NCI-H187 treated with DMSO at 0.1 percent for 48 hours (cell line): ENCODE measurements at places on chromosomes 11 and 22.

DNA sequence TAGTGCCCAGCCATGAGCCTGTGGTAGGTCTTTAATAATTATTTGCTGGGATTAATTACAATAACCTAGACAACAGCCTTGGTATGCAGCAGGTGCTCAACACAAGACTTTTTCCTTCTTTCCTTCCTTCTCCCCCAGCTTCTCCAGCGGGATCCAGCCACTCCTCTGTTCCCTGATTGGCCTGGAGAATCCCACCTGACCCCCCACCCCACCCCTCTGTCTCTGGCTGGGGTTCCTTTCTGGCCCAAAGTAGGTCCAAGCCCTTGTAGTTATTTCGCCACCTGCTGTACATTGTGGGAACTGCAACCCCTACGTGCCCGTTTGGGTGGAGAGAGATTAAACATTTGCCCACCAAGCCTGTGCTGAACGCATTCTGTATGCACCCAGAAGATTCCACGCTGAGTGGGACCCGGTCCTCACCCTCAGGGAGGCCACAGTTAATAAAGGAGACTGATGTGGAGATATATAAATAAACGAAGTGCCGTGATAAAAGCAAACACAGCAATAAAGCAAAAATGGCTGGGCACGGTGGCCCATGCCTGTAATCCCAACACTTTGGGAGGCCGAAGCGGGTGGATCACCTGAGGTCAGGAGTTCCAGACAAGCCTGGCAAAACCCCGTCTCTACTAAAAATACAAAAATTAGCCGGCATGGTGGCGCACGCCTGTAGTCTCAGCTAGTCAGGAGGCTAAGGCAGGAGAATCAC lies 32.1 kb upstream of the DGKZ start:
- no peak for DNase-seq

DNA sequence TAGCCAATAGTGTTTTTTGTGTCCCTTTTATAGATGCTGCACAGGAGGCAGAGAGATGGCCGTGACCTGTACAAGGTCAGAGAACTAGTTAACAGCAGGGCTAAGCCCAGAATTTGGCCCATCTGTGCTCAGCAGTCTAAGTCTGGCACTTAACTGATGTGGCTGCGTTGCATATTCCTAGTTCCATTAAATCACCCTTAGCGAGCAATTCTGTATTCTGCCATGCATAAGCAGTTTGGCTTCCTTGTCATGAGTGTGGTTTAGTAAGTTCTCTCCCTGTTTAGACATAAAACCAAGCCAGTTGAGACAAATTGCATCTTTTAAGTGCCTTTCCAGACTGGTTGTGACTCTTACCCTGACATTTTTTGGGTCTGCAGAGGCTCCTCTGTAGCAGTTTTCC lies 230.6 kb upstream of the TENM4 start:
- DNase-seq, result no peak

GRCh38 chr22:27424319-27424718 lies 377.2 kb downstream of the MN1 start:
- DNase-seq, result no peak

GRCh38 chr11:74288161-74288560 lies 23.3 kb downstream of the P4HA3 start:
- no peak for DNase-seq

DNA sequence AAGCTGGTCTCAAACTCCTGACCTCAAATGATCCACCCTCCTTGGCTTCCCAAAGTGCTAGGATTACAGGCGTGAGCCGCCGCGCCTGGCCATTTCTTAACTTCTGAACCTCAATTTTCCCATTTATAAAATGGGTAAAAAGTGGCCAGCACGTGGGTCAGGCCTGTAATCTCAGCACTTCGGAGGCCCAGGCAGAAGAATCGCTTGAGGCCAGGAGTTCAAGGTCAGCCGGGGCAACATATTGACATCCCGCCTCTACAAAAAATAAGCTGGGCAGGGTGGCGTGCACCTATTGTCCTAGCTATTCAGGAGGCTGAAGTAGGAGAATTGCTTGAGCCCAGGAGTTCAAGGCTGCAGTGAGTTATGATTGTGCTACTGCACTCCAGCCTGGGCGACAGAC lies 6.5 kb upstream of the DDX6 start:
- DNase-seq, result no peak

- DNase-seq, result no peak
Measured at GRCh38 chr22:37443977-37444376, 16.7 kb upstream of the ELFN2 start.

DNA sequence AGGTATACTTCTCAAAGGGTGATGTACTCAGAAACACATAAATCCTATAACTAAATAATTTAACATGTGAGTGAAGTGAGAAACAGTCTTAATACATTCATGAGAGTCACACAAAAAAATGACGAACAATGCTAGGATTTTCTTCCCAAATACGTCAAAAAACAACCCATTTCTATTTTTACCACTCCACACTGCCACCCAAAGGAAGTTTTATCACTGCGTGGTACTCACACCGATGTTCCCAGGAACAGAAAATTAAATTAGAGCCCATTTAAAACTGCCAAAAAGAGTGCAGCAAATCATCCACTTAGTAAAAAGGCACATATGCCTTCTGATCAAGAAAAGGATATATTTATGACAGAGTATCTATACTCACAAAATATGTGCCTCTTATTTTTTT lies 710.9 kb upstream of the FAT3 start:
- DNase-seq, result no peak

DNA sequence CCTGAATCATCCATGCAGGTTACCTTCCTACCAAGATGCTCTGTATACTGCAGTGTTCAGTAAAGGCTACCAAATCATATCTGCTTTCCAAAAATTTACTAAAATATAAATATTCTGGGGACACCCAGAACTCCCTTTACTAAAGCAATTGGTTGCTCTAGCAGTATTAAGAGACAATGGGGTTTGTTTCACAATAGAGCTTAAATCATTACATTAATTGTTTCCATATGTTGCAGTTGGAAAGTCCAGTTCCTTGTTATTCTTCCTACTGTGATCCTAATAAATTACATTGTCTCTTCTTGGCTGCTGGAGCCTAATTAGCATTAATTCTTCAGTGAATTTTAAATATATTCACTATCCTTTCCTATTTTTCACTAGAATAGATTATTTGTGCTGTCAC lies 316.0 kb upstream of the MTNR1B start:
- DNase-seq, result no peak

DNA sequence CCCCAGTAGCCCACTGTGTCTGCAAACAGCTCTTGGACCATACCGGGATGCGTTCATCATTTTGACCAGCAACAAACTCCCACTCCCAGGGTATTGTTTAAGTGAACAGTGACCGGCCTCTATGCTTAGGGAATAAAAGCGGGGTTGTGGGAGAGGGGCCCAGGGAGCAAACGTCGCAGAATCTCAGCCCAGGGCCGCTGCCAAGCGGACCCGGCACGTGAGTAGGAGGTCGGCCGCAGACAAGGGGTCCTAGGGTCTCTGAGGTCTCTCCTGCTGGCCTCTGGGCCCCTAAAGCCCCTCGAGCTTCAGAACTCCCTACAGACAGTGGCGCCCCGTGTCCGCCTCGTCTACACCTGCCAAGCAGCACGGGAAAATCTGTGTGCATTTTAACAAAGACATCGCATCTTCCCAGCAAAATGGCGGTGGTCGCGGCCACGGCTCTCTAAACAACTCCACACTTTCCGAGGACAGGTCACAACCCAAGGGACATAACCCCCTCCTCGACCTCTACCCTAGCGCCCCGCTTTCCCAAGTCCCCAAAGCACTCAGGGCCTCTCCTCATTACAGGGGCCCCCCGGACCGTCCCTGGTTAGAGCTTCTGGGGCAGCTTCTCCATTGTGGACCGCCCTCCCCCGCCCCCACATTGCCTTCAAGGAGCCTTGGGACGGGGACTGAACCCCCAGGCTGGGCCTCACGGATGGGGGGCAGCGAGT lies 3.9 kb upstream of the GCAT start:
- DNase-seq, result no peak

DNA sequence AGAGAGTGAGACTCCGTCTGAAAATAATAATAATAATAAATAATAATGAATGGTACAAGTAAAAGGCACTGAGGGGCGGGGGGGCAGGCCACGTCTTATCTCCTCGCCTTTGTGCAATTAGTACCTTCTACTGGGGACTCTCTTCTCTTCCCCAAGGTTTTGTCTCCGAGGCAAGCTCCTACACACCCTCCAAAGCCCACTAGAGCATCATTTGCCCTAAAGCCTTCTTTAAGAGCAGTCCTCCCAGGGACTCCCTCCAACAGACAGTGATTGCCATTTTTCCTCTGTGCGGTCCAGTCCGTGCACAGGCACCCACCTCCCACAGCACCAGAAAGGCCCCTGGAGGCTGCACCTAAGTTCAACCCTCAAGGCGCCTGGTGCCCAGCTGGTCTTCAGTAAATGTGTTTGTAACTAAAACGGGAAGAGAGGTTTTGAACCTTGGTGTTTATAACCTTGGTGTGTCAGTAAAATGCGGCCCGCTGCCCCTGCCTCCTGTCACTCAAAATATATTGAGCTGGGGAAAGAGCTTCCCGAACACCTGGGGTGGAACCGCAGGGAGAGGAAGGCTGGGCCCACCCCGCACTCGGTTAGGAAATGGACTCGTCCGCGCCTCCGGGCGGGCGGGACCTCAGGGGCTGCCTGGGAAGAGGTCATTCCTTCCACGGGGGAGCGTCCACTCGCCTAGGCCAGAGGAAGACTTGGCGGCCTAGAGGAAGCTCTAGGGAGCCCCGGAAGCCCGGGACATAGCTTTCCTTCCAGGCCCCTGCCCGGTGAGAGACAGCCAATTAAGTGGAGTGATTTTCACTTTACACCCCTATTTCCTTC lies 4.7 kb upstream of the KDELR3 start:
- DNase-seq, result no peak

DNA sequence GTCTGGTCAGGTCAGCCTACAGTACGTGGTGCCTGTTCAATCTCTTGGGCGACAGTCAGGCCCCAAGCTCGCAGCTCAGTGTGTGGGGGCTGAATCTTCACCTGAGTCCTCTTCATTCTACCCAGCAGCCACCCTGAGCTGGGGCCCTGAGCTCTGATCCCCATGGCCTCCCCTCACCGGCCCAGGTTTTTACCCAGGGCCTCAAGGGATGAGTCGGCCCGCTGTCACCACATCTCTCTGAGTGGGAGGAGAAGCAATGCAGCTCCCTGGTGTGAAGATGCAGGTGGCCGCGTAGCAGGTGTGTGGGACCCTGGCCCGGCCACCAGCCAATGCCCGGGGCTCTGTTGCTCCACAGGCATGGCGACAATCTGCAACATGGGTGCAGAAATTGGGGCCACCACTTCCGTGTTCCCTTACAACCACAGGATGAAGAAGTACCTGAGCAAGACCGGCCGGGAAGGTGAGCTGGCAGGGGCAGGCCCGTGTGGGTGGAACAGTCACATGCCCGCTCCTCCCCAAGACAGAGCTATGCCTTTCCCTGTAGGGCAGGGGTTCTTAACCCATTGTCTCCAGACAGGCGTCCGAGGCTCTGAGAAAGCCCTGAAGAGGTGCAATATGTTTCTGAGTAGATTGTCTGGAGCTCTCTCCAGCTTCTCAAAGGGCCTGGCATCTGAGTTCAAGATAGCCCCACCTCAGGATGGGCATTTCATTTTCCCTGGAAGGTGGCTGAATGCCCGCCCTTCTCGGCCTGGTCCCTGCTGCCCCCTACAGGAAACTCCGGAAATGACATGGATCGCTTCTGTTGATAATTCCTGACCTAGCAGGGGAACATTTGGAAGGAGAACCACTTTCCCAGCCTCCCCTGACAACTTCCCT lies 26.9 kb downstream of the POLR3H start:
- DNase-seq, result no peak

- no peak for DNase-seq
Measured at GRCh38 chr11:802693-803466, 2.2 kb downstream of the PIDD1 start.

- no peak for DNase-seq
Measured at GRCh38 chr22:38828616-38829205, 15.1 kb downstream of the NPTXR start.

- DNase-seq, result no peak
Measured at GRCh38 chr11:20712912-20713311, 43.5 kb downstream of the NELL1 start.

- no peak for DNase-seq
Measured at GRCh38 chr11:34855021-34855753, 61.0 kb downstream of the APIP start.

- DNase-seq, result no peak
Measured at GRCh38 chr11:128565881-128566280, 21.5 kb downstream of the ETS1 start.

DNA sequence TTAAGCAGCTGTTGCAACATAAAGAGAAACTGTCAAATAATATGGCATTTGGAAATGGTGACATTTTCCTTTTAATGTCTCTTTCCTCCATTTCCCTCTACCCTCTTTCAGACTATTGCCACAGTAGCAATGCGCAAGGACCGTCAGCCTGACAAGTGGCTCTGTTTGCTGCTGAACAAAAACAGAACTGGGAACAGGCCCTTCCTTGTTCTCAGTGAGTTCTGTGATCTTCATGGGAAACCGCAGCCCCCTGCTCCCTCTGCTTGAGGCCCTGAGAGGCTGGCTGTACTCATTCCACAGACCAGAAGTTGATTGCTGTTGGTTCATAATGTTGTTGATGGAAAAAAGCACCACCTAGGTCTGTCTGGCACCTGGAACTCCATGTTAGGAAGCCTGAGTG lies 559.7 kb downstream of the OPCML start:
- DNase-seq, result no peak

- DNase-seq, result no peak
Measured at GRCh38 chr11:43327987-43328386, 16.2 kb downstream of the API5 start.

DNA sequence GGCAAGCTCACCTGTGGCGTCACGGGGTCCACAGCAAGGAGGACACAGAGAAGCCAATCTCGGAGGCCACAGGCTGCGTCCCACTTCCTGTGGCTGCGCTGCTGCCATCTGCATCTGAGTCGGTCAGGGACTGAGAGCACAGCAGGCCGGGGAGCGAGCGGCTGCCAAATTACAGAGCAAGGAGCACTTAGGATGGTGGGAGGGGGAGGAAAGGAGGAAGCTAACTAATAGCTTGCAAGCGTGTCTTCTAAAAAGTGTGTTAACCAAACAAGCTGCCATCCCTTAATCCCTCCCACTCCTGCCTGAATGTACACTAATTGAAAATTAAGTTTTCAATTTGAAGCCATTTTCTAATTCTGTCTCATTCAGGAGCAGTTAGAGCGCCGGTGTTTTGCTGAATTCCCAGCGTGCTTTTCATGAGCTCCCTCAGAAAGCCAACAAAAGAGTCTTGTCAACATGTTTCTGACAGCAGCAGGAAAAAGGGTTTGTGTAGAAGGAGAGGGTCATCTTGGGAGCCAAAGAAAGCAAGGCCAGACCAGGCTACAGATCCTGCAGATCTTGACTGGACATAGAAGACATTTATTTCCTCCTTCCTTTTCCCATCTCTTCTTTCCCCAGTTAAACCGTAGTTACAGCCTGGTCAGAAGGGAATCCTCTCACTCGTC lies 42.4 kb upstream of the API5 start:
- DNase-seq, result no peak
